ENCODE measurements at places on chromosomes 16 and 17.

DNA sequence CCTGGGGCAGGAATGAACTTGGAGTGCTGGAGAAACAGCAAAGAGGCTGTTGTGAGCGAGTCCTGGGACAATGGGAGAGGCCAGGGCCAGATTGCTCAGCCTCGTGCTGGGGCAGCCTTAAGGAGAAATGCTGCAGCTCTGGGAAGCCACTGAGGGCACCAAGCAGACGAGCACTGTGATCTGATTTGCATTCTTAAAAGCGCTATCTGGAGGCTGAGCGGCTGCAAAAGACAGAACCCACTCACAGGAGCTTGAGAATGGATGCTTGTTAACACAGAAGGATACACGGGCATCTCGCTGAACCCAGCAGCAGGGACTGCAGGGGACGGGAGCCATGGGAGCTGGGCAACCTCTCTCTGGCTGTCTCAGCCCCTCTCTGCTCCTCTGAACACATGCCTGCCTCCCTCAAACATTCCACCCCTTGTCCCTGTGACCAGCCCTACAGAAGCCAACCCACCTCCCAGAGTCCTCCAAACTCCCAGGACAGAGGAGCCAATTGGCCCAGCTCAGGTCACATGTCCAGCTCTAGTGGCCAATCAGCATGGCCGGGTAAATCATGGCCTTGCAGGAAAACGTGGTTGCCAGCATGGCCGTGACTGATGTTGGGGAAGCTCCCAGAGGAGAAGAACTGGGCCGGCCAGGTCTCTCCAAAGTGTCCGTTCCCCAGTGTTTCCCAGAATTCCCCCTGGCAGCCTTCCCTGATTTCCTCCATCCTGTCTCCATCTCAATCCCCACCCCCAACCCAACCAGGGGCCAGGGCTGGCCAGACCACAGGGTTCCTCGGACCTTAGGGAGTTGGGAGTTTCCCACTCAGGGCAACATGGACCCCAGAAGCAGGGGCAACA lies 60.3 kb downstream of the GSG1L start:
- no peak for DNase-seq

DNA sequence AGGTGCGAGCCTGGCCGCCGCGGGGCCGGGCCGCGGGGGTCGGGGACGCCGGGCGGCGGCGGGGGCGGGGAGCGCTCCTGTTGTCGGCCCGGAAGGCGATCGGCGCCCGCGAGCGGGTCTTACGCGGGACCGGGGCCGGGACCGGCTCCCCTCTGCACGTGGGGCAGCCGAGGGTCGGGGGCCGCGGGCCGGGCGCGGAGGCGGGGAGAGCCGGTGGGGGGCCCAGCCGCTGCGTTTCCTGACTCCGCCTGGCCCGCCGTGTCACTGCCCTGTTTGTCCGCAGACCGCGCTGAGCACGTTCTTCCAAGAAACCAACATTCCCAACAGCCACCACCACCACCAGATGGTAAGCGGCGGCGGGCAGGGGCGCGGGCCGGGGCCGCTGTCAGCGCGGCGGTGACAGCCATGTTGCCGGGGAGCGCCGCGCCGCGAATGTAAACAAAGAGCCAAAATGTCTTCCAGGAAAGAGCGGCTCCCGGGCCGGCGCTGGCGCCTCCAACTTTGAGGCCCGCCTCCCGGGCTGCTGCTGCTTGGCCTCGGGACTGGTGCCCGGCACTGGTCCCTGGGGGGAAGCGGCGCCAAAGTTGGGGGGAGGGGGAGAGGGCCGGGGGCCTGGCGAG lies 586 bp downstream of the UBALD2 start:
- DNase-seq, result peak; percentile 33

DNA sequence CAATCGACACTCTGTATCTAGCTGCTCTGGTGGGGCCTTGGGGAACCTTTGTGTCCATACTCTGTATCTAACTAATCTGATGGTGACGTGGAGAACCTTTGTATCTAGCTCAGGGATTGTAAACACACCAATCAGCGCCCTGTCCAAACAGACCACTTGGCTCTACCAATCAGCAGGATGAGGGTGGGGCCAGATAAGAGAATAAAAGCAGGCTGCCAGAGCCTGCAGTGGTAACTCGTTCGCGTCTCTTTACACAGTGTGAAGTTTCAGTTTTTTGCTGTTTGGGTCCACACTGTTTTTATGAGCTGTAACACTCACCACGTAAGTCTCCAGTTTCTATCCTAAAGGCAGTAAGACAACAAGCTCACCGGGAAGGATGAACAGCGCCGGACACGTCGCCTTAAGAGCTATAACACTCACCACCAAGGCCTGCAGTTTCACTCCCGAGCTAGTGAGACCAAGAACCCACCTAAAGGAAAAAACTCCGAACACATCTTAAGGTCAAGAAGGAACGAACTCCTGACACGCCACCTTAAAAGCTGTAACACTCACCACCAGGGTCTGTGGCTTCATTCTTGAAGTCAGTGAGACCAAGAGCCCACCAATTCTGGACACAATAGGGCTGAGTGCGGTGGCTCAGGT lies 64.6 kb downstream of the KPNA2 start:
- no peak for DNase-seq

GRCh38 chr16:90046122-90046970 lies 27.1 kb upstream of the DBNDD1 start:
- DNase-seq, result no peak

- DNase-seq, result no peak
Measured at GRCh38 chr16:84720177-84720579, 20.4 kb downstream of the USP10 start.

GRCh38 chr17:67322042-67322787 lies 44.2 kb downstream of the PSMD12 start:
- DNase-seq, result peak; percentile 33

DNA sequence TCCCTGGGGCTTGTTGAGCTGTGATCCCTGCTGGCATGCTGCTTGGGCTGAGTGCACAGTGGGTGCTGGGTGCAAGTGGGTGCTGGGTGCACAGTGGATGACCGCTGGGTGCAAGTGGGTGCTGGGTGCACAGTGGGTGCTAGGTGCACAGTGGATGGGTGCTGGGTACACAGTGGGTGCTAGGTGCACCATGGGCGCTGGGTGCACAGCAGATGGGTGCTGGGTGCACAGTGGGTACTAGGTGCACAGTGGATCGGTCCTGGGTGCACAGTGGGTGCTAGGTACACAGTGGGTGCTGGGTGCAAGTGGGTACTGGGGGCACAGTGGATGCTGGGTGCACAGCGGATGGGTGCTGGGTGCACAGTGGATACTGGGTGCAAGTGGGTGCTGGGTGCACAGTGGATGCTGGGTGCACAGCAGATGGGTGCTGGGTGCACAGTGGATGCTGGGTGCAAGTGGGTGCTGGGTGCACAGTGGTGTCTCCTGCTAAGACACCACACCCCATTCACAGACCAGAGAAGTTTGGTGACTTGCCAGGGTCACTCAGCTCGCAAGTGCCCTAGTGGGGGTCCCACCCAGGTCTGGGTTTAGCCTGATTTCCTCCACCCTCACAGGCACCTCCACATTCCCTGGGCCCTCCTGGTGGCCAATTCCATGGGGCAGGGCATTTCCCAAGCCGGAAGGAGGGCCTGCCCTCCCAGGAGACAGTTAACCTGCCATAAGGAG lies 33.5 kb downstream of the ZFPM1 start:
- no peak for DNase-seq

- DNase-seq, result no peak
Measured at GRCh38 chr17:83101805-83102480, 22.5 kb downstream of the METRNL start.

DNA sequence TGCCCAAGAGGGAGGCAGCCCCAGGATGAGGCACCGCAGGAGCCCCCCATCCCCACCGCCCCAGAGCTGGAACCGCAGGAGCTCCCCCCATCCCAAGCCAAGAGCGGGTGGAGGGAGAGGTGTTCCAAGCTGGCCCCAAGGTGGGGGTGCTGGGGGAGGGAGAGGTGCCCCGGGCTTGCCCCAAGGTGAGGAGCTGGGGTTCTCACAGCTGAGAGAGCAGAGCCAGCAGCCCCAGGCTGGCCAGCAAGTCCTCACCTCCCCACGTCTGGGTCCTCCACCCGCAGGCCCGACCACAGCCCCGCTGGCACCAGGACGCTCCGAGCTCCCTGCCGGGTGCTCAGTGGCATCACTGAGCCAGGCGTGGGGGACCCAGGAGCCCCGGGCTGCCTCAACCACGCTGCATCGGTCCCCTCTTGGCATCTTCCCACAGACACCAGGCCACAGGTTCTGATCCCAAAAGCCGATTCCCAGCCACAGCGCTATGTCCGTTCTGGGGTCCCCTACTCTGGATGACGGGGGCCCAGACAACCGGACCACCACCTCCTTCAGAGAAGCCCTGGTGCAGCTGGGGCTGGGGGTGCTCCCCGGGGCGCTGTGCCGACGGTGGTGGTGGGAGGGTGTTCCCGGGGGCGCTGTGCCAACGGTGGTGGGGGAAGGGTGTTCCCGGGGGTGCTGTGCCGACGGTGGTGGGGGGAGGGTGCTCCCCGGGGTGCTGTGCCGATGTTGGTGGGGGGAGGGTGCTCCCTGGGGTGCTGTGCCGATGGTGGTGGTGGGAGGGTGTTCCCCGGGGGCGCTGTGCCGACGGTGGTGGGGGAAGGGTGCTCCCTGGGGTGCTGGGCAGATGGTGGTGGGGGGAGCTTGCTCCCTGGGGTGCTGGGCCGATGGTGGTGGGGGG lies 15.4 kb upstream of the WDR45B start:
- DNase-seq, result no peak

- no peak for DNase-seq
Measured at GRCh38 chr17:77145612-77146245, 5.0 kb downstream of the SEC14L1 start.

DNA sequence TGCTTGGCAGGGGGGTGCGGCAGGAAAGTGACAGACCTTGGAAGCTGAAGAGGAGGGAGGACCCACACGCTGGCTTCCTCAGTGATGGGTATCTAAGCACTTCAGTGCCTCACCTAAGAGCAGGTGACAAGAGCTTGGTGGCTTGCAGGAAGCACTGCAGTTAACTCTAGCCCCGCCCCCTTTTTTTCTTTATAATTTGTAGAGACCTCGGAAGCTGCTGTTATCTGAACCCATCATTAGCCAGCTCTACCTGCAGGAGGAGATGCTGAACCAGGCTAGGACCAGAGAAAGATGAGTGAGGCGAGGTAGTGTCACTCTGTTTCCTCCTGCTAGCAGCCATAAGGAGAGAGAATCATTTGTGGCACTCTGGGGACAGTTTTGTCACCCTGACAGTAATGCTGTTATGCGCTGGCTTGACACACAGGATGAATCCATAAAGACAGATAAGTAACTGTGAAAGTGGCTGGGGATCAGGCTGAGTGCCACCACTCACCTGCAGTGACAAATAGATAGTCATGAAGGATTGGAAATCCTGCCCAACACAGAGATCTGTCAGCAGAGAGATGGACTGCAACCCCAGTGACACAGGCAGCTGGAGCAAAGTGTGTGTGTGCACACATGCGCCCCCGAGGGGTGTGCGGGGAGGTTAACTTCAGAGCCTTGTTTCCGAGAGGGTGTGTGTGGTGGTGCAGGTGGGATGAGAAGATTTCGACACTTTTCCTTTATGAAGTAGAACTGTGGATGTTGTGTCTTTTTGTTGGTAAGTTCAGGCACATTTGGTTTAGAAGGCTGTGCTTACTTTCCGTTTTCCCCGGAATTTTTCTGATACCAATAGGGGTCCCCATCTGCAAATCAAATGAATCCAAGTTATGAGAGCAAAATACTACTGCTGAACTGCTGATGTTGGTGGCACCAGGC lies 224.0 kb downstream of the IRX3 start:
- DNase-seq, result peak; percentile 94

Measured in COR-L47 (cell line).